ENCODE measurements at places on chromosomes 16 and 17.

DNA sequence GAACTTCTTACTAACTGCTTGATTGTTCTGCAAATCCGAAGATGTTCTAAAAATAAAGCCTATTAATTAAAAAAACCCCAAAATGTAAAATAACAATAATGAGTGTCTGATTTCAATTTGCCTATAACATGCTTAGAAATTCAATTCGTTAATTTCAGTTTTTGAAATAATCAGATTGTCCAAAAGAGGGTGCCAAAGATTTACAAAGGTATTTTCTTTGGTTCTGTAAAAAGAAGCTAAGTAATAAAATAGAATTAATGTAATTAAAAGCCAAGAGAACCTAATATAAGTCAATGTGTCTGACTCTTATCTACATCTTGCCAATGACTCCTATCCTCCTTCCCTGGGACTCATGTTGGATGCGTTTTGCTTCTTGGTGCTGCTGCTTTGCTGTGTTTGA lies 75.0 kb upstream of the CPHXL start:
- peak; percentile 3 for DNase-seq

DNA sequence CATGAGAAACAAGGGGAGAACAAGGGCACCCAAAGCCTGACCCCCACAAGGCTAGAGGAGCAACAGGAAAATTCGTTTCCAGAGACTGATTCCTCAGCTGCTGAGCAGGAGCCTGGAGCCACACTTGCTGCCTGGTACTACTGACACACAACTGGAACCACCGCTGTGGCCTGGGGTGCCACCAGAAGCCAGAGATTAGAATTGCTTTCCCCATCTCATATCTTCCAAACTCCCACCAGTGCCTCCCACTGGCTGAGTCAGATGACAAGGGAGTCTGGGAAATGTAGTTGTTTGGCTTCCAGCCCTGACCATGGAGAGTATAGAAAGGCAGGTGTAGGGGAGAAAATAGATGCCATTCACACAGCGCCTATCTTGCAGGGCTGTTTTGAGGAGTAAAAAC lies 4.1 kb upstream of the TMEM11 start:
- no peak for DNase-seq

GRCh38 chr17:8825802-8826201 lies 26.6 kb upstream of the MFSD6L start:
- no peak for DNase-seq

GRCh38 chr16:22348291-22348690 lies 26.1 kb downstream of the CDR2 start:
- no peak for DNase-seq

GRCh38 chr16:1308036-1308976 lies 1.1 kb upstream of the UBE2I start:
- no peak for DNase-seq

GRCh38 chr17:38742411-38743308 lies 5.5 kb downstream of the PCGF2 start:
- DNase-seq, result peak; percentile 91

- DNase-seq, result no peak
These were observed 68.8 kb upstream of the RCVRN start for GRCh38 chr17:9973669-9974447.

DNA sequence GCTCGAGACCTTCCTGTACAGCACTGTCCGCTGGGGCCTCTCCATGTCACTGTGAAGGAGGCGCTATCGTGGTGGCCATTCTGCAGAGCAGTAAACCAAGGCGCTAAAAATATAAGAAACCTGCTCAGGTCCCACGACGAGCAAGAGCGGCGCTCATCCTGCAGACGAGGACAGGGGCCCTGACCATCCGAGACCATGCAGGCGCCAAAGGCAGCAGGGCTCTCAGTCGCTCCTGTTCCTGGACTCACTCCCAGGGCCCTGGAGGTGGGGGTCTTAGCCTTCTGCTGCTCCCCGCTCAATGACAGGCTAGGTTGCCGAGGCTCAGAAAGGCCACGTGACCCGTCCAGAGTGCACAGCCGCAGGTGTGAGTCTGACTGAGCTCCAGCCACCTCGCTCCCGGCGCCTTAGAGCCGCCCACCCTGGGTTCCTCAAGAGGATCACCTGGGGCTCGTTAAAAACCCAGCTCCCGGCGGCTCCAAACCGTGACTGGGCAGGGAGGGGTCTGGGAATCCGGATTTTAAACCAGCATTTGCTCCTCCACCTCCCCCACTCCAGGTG lies 509 bp upstream of the ATP2C2 start:
- DNase-seq, result no peak

GRCh38 chr16:70778901-70779309 lies 22.1 kb downstream of the VAC14 start:
- no peak for DNase-seq

DNA sequence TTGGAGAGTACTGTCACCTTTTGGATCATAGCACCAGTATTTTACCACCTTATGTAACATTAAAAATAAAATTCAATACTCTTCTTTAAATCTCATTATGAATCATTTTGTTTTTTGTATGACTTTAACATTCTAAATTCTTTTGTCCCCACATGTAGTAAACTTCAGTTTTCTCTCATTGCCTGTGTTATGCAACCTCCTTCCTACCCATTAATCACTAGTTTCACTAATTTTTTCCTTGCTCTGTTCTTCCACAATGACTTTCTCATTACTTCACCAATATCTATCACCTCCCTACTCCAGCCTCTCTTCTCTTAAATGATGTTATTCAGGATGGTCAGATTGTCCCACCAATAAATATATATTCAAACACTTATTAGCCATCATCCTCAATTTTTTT lies 68.7 kb downstream of the TTC19 start:
- DNase-seq, result no peak

DNA sequence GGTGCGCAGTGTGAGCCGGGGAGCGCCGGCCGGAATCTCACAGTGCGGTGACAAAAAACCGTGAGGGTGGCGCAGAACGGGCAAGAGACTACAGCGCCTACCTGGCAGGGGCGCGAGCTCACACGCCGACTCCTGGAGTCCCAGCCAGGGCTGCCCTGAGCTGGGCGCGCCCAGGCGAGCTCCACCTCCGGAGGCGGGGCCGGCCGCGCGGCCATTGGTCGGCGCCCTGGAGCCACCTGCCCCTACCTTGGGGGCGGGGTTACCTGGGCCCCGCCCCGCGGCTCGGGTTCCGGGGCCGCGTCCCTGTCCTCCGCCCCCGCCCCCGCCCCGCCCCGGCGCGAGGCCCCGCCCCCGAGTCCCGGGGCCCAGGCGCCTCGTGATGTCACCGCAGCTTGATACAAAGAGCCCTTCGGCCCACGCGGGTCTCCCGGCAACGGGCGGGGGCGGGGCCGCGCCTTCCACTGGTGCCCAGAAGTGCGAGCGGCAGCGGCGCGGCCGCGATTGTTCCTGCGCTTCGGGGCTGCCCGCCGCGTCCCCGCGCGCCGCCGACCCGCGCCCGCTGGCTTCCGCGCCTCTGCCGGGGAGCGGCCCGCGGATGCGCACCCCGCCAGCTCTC lies 96.3 kb downstream of the RAB11FIP4 start:
- DNase-seq, result no peak

GRCh38 chr16:50731989-50732832 lies 9.7 kb upstream of the CYLD start:
- DNase-seq, result no peak

DNA sequence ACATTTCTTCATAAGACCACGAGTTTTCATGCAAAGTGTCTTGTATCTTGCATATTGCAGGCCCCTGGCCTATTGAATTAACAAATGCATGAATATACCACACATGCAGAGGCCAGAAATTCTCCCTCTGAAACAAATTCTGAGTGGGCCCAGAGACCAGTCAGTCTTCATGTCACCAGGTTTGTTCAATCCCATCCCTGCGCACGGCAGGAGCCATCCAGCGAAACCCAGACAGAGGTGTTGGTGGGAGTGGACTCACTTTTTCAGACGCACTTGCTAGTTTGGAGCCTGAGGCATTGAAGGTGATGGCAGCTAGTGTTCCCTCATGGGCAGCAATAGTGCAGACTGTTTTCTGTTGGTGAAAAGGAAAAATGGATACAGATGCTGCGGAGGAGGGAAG lies 21.9 kb downstream of the WIPI1 start:
- no peak for DNase-seq

- peak; percentile 16 for DNase-seq
These were observed 65.0 kb downstream of the NCOR1 start for GRCh38 chr17:16150251-16150856.

DNA sequence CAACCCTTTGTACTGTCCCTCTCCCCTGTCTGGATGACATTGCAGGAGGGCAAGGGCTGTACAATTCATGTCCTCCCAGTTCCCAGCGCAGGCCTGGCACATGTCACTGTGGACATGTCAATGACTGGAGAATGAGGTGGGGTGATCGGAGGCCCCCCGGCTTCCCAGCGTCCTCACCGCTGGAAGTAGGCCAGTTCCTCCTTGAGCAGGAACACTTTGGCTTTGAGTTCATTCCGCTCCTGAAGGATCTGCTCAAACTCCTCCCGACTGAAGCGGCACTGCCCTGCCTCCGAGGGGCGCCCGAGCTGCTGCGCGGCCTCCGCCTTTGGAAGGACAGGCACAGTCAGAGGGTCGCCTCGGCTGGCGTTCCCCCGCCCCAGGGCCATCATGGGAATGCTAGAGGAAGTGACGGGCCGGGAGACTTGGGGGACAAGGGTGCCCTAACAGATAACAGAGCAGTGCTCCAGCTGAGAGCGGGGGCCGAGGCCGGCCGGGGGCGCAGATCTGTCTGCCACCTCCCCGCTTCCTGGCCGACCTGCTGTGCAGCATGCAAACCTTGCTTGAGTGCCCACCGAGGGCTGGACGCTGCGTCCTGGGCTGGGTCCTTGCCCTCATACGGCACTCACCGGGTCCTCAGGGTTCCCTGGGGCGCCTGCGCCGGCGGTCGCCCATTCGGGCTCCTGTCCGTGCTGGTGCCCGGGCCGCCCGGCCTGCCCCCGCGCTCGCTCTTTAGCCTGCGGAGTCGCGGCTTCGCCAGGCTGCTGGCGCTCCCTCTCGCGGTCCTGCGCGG lies 1.3 kb downstream of the RILP start:
- DNase-seq, result no peak

DNA sequence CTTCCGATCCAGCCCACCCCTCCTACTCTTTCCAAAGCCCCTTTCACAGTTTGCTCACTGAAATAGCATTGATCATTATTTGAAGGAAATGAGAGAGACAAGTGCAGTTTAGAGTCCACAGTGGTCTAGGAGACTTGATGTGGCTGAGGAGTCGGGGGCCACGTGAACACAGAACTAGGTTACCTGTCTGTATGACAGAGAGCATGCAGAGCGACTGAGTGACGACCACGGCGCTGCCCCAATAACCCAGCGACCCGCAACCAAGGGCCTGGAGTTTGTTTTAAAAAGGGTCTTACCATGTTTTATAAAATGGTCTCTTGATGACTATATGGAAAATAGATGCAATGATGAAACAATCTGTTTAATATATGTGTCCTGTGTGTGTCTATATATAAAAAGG lies 39.5 kb downstream of the NDEL1 start:
- DNase-seq, result no peak

DNA sequence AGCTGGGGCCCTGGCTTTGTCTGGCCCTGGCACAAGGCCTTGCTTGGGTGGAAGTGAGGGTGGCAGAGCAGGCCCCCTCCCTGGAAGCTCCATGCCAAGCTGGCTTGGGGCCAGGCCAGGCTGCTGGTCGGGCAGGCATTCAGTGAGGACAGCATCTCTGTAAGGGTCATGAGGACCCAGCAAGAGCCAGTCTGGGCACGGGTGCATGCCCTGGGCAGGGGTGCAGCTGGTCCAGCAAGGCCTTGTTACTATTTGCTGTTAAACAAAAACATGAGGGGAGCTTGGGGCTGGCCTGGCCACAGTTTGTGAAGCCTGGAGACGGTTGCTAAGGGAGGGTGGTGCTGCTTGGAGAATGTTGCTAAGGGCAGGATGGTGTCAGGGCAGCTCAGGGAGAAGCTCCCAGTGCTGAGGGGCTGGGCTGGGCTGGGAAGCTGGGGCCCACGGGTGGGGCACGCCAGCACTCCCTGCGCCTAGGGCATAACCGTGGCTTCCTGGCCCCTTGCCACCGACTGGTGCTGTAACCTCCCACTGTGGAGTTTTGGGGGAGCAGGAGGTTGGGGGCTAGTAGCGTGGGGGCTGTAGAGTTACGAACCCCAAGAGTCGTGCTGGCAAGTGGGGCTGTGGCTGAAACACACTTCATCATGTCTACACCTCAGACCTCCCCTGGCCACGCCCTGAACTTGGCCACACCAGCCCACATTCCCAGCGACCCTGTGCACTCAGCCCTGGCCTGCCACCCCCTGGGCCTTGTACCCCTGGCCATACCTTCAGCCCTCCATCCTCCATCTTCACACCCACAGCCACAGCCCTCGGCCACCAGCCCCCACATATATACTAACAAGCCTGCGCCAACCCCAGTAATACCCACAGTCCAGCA lies 1.6 kb downstream of the TPPP3 start:
- no peak for DNase-seq

DNA sequence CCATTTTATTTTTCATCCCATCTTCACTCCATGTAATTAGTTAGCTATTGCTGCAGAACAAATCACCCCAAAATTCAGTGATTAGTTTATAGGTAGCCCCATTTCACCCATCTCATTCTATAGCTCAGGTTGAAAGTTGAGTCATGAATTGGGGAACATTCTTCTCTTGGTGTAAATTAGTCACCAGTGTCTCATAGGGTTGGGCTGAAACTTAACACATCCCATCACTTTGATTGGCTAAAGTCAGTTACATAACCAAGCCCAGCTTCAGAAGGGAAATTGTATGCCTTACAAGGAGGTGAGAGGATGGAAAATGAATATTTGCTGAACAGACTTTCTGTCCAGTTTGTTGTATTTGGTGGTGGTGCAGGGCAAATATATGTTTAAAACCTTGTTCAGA lies 477.5 kb downstream of the WWOX start:
- DNase-seq, result no peak

DNA sequence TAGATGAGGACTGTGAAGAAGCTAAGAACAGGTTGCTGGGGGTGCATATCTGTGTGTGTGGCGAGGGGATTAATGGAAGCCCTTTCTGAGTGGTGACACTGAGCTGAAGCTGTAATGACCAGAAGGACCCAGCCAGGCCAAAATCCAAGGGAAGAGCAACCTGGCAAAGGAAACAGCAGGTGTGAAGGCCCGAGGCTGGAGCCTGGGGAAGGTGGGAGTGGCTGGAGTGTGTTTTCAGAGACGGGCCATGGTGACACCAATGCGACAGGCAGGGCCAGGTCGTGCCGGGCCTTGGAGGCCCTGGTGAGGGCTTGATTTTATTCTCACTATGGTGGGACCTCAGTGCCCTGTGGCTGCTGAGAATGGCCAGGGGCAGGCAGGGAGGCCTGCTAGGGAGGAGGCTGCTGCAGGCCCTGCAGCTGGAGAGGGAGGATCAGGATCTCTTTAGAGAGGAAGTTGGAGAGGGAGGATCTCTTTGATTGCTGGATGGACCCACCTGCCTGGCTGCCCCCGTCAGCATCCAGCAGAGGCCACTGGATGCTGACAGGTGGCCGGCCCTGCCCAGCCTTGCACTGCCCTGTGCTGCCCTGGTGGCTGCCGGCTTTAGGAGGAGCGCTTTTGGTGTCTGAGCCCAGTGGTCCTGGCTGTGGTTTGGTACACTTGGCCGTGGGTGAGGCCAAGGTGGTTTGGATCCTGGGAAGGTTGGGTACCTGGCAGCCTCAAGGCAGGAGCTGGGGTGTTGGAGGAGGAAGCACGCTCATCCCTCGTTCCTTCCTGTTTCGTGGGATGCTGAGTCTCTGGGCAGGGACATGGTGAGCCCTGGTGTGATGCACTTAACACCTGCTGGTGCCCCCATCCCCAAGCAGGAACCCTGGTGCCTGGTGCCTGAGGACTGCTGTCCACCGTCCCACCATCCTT lies 188.3 kb downstream of the SEC14L1 start:
- DNase-seq, result no peak
